ENCODE measurements at places on chromosomes 6 and 20.

DNA sequence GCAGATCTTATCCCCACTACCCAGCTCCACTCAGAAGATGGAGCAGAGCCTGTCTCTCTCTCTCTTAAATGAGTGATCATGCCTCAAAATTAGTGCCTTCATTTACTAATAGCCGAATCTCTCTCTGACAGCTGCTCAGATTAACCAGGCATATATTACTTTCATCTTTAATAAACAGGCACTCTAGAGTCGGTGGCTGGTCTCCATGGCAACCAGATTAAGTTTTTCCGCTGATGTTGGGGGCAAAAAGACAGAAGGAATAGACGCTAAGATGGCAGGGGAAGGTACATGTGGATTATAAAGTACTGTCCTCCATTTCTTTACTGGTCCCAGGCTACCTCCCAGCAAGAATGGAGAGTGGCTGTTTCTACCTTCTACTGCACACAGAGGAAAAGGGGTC, 121.6 kb downstream of the QRSL1 start:
- no peak for DNase-seq

DNA sequence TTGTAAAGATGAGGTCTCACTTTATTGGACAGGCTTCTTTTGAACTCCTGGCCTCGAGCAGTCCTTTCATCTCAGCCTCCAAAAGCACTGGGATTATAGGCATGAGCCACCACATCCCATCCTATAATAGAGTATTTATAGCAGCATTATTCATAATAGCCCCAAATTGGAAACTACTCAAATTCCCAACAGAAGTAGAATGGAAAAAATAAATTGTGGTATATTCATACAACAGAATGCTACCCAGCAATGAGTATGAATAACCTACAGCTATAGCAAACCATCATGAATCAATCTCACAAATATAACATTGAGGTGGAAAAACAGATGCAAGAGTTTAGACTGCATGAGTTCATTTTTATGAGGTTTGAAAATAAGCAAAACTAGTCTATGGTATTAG, 84.8 kb upstream of the BTBD3 start:
- no peak for DNase-seq

- DNase-seq, result no peak
Measured at GRCh38 chr6:128463942-128464341, 56.5 kb downstream of the PTPRK start.

DNA sequence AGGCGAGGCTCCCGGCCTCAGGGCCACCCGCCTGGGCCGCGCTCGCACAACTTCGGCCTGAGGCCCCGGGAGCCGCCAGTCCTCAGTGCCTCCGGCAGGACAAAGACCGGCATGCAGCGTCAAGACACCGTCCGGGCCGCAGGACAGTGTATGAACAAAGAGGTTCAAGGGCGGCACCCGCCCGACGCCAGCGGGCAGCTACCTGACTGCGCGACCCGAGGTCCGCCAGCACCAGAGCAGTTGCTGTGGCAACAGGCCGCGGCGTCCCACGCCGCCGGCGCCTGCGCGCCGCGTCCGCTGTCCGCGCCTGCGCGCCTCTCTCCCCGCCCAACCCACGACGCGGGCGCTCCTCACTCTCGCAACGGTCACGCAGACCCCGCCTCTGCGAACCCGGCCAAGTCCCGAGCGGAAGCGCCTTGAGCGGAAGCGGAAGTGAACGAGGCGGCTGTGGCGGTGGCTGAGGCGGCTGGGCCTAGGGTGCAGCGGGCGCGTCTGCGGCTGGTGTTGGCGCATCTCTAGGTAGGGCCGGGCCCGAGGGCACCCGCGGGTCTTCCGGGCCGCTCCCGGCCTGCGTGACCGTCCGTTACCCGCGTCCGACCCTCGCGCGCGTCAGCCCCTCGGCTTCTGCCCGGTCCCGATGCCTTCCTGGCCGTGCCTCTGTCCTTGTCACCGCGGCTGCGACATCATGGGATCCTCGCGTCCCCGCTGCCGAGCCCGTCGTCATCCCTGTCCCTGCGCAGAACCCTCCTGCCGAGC, at the start of gene FAM120B:
TSS of gene FAM120B (plus strand) at position 435 of the 756 bp plus-strand sequence. CDS start 10,633 bp downstream, outside the sequence.
- peak; percentile 94 for DNase-seq

- no peak for DNase-seq
Measured at GRCh38 chr20:60956194-60956593, 295.9 kb upstream of the CDH4 start.

DNA sequence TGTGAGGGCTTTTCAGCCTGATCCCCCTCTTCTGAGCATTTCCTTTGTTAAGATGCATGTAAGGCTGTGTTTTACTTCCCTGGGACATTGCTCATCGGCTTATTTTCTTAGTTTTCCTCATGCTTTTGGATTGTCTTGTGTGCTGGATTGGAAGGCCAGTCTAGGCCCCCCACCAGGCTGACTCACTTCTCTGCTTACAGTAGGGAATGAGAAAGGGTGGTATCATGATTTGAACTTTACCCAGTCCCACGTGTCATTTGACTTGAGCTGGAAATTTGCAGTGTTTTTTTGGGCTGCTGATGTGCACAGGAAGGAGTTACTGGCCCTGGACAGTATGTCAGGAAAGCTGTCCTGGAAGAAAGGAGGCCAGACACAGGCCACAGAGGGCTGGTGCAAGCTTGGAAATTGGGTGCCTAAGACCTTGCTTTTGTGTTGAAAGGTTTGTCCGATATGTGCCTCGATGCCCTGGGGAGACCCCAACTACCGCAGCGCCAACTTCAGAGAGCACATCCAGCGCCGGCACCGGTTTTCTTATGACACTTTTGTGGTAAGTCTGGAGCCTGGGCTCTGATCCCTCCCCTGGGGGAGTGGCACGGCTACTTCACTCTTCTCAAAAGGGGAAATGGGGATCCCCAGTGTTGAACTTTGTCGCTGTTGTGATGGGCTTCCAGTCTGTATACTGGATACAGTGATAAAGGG, 12.8 kb downstream of the RNF114 start:
- DNase-seq, result no peak

GRCh38 chr6:110950440-110950839, 8.1 kb upstream of the GTF3C6 start:
- no peak for DNase-seq

DNA sequence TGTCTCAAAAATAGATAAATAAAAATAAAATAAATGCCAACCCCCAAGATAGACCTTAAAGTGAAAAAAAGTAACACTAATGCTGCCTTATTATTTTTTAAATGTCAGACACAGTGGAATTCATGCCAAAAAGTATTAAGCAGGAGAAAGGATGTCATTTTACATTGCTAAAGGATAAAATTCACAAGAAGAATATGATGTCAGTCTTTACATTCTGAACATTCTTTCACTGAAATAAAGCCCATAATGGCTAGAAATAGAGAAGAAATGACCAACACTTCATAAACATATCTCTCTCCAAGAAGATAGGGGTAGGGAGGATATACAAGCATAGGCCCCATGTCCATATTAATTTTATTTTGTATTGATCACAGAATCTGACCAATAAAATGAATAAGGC, 47.4 kb downstream of the SLC23A2 start:
- no peak for DNase-seq

- no peak for DNase-seq
Measured at GRCh38 chr6:108134213-108134970, 31.4 kb upstream of the NR2E1 start.
